ENCODE measurements at places on chromosomes 7 and 10.

DNA sequence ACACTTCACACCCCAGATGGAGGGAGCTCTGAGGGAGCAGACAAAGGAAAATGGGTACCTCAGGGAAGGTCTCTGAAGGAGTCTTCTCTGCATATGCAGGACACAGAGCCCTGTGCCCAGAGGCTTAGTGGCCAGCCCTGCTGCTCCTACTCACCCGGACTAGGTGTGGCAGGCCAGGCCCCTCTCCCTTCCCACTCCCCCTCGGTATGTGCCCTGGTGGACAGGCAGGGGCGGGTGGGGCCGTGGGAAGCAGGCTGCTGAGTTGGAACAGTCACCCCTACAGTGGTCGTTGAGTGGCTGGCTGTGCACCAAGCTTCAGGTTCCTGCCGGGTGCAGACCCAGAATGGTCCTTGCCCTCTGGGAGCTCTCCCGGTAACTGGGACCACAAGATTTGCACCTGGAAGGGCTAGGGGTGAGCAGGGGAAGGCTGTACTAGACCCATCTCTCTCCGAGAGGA is 68.6 kb downstream of the ZMIZ1 start:
- no peak for DNase-seq

GRCh38 chr10:114823077-114823463 is 1.5 kb downstream of the FHIP2A start:
- DNase-seq = no peak

GRCh38 chr7:134730411-134730829 is 49.0 kb upstream of the CALD1 start:
- no peak for DNase-seq

- no peak for DNase-seq
These were observed 19.8 kb downstream of the RAB11FIP2 start for GRCh38 chr10:118026936-118027335.

GRCh38 chr10:58488921-58489320 is 23.8 kb upstream of the BICC1 start:
- DNase-seq = no peak

GRCh38 chr10:103507235-103508191 is 14.0 kb downstream of the NEURL1 start:
- no peak for DNase-seq

GRCh38 chr7:142303650-142304049 is 45.8 kb upstream of the PRSS58 start:
- no peak for DNase-seq

GRCh38 chr7:37421861-37422500 is 26.7 kb downstream of the ELMO1 start:
- no peak for DNase-seq

- DNase-seq = no peak
These were observed 124.8 kb downstream of the MPP7 start for GRCh38 chr10:28177944-28178637.

DNA sequence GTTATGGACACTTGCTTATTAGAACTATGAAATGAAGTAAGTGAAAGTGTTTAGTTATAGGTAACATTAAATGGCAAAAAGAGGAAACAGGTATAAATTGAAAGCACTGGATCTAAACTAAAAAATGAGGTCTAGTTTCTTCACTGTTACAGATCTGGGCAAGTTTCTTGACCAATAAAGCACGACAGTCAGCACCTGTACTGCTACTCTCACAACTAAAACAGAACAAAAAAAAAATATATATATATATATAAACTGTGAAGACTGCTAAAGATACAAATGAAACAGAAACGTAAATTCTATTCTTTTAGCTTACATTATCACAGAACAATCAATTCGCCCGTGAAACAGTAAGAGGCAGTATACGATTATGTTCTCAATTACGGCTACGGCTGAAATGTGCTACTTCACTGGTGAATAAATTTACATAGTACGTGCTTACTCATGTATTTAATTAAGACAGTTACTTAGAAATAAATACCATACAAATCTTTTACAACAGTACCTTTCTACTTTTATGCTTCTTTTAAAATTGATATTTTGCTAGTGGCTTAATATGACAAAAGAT is 4.2 kb downstream of the AHR start:
- DNase-seq = no peak

GRCh38 chr10:60916025-60916424 is 28.0 kb downstream of the RHOBTB1 start:
- no peak for DNase-seq

GRCh38 chr10:26804418-26805393 is 56.1 kb downstream of the ABI1 start:
- no peak for DNase-seq

- peak; percentile 14 for DNase-seq
These were observed 55.1 kb downstream of the CYCS start for GRCh38 chr7:25069900-25070443.

- no peak for DNase-seq
These were observed 11.9 kb downstream of the FLNC start for GRCh38 chr7:128841921-128842673.

DNA sequence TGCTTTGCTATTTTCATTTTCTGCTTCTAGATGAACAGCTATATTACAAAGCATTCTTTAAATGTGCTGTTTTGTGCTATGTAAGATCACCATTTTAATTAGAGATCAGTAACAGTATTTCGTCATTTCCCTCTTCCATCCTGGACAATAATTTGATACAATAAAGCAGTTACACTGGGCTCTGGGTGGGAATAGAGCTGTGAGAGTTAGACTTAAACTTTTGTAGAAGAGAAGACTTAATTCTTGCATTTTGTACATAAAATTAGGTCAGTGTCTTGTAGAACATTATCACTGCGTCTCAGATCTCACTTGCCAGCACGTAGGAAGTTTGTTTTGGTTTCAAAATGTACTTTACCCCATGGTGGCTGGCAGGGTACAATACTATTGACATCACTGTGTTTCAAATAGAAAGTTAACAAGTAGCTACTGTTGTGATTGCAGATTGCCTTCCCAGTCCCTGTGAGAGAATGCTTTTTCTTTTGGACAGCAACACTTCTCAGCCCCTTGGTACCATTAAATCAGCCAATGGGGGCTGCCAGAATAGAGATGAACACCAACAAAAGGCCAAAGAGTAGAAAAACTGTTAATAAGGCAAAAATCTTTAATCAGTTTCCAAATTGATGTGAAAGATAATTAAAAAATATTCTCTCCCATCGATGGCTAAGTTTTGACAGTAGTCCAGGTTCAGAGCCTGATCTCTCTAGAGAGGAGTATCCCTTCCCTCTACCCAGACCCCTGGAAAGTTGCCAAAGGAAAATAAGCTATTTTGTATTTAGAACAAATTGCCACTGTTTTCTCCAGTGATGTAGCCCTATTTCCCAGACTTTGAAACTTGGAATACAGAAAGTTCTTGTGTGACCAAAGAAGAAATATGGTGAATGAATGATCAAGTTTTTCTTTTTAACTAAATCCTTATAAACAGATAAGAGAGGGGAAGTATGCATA is 35.1 kb downstream of the SMNDC1 start:
- DNase-seq = no peak

GRCh38 chr10:98224509-98224908 is 43.5 kb downstream of the LOXL4 start:
- no peak for DNase-seq

DNA sequence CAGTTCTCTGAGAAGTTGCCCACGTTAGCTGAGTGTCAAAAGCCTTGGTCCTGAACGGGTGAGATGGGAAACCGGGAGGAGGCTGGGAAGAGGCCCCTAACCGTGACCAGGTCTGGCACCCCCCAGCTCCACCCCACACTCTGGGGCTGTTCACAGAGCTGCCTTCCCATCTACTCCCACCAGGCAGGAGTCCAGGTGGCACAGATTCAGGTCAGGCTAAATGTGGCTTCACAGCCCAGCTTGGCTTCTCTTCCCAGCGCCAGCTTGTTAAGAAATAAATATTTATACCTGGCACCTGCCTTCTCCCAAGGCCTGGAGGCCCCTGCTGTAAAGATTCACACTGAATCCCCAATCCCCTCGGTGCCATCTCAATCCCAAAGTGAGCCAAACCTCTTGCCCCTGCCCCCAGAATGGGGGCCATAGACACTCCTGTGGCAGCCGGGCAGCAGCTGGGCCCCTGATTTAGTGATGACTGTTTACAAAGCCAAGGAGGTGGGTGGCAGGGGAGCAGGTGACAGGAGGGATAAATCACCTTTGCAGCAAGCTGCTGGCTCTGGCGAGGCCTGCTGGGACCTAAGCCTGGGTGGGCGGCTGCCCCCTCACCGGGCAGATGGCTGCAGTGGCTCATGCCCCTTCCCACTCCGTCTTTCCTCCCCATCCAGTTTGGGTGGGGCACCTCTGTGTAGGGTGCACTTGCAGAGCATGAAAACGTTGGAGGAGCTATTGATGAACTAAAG is 72.5 kb downstream of the GOLGA7B start:
- DNase-seq = no peak

DNA sequence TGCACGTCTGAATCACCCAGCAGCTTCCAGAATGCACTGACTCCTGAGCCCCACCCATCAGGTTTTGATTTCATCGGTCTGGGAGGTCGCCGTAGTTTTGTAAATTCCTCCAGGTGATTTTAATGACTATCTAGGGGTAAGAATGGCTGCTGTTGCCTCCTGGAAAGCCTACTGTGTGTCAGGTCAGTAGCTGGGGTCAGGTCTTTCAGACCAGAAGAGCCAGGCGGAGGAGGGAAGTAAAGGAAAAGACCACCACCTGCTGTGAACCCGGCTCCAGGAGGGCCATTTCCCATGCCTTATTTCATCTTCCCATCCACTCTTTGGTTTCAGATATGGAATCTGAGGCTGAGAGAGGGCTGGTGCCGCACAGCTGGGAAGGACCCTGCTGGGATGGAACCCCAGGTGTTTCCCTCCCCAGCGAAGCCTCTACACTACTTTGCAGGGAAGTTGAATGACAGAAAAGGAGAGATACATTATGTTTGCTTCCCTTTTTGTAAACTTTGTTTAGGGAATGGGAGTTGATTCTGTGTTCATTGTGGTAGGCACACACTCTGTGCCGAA is 19.8 kb downstream of the ADAMTS14 start:
- DNase-seq = no peak

- no peak for DNase-seq
These were observed 8.5 kb upstream of the NRCAM start for GRCh38 chr7:108464743-108465142.

DNA sequence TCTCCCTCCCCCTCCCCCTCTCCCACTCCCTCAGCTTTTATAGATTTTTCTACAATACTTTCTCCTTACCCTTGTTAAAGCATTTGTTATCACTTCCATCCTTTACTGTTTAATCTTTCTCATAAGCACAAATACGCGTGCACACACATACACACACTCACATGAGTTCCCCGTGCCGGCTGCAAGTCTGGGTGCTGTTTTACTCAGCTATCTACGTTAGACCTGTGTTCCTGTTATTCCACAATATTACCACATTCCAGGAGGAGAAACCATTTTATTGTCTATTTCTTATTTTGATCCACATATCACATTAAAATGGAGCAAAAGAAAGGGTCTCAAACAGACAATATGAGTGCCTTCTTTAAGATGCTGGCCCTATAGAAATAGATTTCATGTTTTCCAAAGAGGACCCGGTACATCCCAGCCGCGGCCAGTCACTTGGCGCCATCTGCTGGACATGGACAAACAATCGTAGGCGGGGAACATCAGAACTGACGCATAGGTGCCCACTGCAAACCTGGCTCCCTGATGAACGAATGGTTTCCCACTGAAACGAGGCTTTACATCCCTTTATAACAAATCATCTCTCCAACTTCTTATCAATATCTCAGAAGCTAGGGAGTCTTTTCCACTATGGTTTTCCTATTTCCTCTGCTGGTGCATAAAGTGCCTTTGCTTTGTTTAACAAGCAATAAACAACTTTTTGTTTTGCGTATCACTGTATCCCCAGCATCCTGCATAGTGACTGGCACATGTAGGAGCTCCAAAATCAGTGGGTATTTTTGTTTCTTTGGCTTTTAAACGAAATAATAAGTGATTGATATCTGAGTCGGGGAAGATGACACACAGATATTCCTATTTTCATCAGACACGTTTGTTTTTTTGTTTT is 25.2 kb upstream of the OPTN start:
- no peak for DNase-seq

- DNase-seq = no peak
These were observed 351.1 kb upstream of the ETV1 start for GRCh38 chr7:14340393-14341074.

DNA sequence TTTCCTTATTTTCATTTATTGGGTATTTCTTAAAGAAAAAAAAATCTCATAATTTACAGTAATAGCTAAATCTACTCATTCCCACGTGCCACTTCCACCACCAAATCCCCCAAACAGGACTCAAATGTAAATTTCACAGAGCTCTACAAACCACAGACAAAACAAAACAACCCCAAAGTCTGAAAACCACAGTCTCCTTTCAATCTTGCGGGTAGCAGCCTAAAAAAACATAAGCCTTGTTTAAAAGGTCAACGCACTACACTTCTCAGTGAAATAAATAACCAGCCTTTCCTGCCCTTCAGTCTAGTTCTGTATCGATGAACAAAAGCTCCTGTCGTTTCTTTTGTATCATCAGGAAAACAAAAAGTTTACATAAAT is 121.8 kb upstream of the AFAP1L2 start:
- no peak for DNase-seq

DNA sequence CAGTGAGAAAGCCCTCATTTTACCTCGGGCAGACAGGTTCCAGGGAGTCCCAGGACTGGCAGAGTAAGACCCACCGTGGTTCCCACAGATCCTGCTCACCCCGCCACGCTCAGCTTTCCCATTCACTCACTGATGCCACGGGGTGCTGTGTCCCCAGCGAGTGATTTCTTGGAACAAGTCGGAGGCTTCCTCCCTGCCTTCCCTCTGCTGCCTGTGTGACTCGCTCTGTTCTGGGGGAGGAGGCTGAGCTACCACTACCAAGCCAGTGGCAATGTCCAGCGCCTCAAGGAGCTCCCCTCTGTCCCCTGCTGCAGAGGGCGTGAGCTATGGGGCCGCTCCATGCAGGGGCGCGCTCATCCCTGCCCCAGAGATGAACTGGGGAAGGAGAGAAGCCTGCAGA is 12.6 kb downstream of the IL15RA start:
- DNase-seq = no peak

DNA sequence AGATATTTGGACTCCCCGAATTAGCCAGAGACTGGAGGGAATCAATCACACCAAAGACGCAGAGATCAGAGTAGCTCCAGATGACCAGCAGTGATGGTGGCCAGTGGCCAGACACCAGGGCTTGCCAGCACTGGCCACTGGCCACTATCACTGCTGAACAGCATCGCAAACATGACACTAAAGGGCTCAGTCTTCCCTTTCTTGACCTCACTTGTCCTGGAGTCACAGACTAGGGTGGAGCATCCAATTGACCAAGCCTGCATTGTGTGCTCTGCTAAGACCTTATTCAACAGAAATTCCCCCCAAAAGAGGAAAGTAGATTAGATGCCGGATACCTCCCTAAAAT is 234.7 kb downstream of the CREB5 start:
- no peak for DNase-seq

DNA sequence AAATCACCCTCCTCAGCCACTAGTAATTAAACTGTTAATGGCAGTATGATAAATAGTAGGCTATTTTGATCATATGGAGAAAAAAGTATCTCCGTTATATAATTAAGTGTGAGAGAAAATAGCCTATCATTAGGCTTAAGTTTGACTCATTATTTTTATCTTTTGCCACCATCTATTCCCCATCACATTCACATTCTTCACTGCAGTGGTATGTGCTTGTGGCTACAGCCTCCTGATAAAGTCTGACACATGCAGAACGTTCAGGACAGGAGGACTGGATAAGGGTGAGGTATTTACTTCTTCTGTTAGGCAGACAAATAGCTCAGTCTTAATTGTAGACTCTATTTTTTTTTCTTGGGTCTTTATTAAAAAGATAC is 5.8 kb downstream of the NEBL start:
- no peak for DNase-seq
